ENCODE measurements at places on chromosomes 12 and 14.

DNA sequence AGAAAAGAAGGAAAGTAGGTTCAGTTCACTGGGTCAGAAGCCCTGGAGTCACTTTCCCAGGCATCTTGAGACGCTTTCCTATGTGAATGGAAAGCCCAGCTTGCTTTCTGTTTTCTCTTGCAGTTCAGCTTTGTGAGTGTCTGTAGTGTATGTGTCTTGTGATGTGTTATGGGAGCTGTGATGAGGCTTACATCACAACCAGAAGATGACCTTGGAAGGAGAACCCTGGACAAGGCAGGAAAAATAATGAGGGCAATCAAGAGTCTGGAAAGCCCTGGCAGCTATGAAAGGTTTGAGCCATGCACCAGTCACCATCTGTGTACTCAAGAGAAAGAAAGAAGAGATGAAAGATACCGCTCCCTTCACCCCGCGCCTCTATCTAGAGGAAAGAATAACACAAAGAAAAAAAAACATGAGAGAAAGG lies 35.2 kb upstream of the PTGR2 start:
- DNase-seq: no peak

DNA sequence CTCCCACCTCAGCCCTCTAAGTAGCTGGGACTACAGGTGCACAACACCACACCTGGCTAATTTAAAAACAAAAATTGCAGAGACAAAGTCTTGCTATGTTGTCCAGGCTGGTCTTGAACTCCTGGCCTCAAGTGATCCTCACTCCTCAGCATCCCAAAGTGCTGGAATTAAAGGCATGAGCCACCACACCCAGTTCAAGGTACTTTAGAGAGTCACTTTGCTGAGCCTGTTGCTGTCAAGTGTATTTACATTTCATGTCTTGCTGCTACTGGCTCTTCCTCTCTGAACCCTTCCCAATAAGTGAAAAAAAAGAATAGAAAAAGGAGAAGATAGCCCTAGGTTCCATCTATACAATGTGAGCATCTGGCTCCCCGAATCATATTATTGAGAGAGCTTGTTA lies 38.4 kb downstream of the SLCO1A2 start:
- DNase-seq: no peak

DNA sequence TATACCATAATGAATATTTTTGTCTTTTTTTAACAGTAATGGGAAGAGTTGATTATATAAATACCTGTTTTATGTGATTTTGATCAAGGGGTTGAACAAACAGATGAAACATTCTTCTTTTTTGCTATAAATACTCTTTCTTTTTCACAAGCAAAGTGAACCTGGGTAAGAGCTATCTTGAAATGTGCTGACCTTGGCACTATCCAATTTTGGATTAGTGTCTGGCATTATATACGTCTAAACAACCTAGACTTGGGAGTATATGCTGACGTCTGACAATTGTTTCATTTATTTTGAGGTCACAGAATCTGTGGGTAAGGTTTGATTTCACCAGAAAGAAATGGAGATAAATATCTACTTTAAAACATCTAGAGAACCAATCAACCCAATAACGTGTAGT lies 716.0 kb upstream of the STXBP6 start:
- no peak for DNase-seq

GRCh38 chr14:105086833-105087307 lies 21.6 kb upstream of the GPR132 start:
- DNase-seq: no peak

DNA sequence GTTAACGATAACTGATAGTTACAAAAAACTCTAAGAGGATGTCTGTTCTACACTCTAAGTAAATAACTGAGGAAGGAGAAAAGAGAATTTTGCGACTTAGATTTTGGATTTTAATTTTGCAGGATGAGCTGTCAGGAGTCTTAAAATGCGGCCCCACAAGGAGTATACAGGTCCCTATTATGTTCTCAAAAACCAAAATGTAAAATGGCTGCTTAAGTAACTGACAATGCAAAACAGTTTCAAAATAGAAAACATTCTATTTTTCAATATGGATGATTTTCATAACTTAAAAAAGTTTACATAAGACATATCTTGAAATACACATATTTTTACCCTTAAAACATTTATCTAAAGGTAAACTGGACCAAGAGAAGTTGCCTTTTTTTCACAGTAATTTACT lies 2.6 kb downstream of the CD69 start:
- no peak for DNase-seq

All from iPS DF 19.7 (cell line).